Glutamatergic neuron (in vitro differentiated cells): ENCODE measurements at places on chromosomes 13 and 19. TPM values are rescaled to one million over a fixed set of nuclear protein-coding genes. Genes with fewer than 3 reads are reported as not detected.

Gene SULT2B1
- total RNA-seq, result not detected

Gene NCR1
- not detected for total RNA-seq

Gene TJP3
- 3.1 TPM for total RNA-seq

Gene ATP8B3
- total RNA-seq, result 2.5 TPM

Gene TRPM4
- total RNA-seq, result 54.1 TPM

Gene TMEM255B
- 13.8 TPM for total RNA-seq

Gene KCNJ14
- total RNA-seq, result 1.0 TPM
